ENCODE measurements at places on chromosomes 5 and 9.

DNA sequence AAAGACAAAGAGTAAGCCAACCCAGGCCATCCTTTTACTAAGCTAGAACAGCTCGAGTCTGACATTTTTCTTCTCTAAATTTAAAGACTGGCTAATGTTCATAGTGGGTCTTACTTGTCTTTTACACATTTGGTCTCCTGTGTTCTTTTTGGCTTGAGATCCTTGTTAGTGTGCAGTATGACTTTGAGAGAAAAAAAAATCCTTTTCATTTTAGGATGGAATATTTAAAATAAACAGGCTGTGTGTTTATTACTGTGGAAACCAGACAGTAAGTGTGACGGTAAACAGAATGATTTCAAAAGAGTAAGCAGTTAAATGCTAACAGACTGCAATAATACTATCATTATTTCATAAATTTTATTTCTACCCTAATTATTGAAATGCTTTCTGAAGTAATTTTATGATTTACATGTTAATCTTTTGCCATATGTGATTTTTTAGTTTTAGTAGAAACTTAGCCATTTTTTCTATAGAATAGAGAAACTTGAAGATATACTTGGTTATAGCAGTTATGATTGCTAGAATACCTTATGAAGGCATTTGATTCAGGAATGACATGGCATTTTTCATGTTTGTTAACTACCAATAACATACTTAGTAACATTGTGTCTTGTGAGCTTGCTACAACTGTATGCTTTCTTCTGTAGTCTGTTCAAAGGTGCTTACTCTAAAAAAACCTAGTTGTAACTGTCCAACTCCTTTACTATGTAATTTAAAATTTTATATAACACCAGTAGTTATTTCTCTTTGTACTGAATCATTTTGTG is 92.4 kb downstream of the XRCC4 start:
- no peak for DNase-seq

DNA sequence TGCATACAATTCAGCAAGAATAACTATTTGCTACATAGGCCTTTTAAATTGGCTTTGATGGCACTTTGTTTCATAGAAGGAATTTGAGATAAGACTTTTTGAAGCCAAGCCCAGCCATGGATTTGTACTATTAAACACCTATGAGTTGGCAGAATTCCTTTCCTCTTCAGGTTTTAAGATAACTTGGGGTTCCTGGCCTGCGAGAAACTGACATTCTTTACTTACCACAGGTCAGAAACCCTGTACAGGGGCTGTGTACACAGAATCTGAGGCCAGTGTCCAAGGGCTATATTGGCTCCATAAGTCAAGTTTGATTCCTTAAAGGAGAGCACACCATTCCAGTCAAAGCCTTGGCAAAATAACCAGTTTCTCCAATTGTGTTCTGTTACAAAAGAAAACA is 10.8 kb upstream of the BTNL3 start:
- DNase-seq: no peak

DNA sequence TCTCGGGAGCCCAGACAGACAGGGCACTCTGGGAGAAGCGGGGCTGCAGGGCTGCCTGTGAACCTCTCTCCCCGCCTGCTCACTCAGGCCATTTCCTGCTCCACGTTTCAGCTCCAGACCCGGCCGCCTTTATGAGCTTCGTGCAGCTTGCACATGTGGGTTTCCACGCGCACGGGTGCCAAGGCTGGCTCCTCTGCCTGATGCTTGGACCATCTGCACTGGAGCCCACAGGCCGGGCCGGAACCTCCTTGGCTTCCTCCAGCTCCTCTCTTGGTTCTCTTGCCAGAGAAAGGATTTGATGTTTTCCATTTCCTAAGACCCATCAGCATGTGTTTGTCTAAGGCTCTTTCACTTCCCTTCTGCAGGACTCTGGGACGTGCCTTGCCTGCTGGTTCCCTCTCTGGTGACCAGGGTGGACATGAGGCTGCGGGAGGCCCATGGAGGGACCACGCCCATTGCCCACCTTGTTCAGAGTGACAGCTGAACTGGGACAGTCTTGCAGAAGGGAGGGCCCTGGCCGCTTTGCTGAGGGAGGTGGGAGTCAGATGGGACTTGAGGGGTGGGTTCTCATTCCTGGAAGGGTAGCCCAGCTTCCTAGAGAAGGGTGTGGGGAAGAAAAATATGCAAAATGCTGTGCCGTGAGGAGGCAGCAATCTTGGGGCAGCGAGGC is 23.3 kb upstream of the COL5A1 start:
- DNase-seq: no peak

DNA sequence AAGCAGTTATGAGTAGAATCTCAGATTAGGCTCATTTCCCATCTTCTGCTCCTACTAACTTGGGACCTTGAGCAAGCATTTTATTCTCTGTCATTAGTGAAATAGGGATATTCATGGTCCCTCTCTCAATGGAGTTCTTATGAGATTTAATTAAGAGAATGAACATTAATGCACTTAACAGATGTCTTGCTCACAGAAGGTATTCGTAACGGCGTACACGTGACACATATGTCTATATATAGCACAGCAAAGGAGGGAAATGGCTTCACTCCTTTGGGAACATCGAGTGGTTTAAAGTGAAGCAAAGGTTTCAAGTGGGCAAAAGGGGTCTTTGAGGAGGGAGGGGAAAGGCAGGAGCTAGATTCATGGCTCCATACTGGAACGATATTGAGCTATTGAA is 24.6 kb downstream of the KDM4C start:
- no peak for DNase-seq

DNA sequence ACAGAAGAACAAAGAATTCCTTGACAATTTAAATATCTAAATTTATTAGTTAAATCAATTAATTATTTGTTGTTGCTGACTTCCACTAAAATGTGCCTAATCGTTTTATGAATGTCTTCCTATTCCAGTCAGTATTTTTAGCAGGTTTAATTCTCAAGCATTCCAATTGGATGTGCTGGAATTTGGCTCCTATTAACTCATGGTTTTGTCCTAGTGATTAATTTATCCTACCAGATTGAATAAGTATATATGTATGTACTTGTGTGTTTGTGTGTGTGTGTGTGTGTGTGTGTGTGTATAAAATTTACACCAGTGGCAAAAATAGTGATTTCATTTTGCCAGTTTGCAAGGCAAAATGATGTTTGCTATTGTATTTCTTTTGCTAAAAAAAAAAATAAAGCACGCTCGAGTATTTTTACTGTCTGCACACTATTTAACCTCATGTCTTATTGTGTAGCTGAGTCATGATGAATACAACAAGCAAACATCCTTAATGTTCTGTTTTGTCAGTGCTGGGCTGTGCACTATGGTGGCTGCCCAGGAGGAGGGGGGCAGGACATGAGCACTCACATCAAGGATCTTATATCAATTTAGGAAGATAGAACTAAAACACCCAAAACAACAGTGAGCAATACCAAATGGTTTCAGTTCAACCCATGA is 375.5 kb downstream of the PDE4D start:
- no peak for DNase-seq

Data from erythroblast (primary cell).